ENCODE measurements at places on chromosomes 2 and 18.

- no peak for DNase-seq
Observed at GRCh38 chr2:45821558-45822271, 170.2 kb downstream of the PRKCE start.

DNA sequence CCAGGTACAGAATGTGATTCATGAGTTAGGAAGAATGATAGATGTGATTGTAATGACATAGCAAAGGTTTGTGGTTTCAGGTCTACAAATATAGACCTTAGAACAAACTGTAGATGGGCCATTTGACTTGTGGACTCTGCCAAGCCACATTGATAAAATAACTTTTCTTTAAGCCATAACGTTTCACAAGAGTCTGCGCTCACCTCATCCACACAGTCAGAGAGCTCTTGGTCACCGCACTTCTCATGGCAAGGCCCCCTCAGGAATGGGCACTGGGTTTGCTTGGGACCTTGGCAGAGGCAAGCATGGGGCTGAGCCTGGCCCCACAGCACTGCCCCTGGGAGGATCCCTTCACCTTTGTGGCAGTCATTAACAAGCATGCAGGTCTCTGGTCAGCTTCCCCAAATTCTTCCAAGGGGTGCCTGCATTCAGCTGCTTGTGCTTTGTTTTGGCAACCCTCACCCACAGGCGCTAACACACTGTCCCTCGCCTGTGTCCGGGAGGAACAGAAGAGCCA lies 14.0 kb downstream of the ARMC9 start:
- no peak for DNase-seq

DNA sequence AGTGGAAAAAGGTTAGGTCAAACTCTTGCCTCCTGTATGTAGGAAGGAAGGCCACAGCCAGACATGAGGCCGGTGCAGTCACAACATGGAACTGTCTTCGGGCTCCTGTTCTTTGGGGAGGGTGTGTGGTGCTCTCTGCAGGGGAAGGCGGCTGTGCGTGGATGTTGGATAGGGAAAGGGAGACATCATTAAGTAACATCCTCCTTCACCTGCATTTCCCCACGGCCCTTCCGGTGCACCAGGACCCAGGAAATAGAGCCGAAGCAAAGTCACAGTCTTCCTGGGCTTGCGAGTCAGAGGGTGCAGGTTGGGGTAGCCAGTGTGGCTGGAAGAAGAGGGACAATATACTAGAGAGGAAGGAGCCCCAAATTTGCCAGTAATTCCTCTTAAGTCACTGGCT lies 78.9 kb upstream of the SMAD7 start:
- no peak for DNase-seq

DNA sequence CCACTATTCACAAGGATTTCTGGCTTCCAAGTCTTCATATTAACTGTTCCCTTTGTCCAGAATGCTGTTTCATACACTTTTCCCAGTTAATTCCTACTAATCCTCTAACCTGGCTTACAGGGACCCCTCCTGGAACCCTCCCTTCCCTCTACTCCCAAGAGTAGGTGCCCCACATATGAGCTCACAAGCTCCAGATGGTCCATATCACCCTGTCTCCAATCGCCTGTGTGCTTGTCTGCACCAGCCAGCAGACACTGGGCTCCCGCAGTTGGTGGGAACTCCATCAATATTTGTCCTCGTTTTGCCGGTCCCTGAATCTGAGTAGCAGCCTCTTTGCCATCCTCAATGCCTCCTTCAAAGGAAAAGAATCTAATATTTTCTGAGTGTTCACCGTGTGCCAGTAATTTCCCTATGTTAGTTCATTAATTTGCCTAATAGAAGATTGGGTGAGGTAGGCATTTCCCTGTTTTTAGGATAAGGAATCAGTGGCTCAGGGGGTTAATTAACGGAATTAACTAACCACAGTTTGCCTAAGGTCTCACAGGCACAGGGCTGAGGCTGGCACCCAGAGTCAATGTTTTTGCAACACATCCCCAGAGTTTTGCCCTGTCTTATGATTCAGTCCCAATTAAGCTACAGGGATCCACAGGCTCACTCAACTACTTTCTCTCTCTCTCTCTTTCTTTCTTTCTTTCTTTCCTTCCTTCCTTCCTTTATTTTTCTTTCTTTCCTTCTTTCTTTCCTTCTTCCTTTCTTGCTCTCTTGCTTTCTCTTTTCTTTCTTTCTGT lies 141.6 kb upstream of the CYP1B1 start:
- no peak for DNase-seq

- no peak for DNase-seq
Observed at GRCh38 chr2:168517816-168518215, 61.7 kb downstream of the CERS6 start.

- DNase-seq, result no peak
Observed at GRCh38 chr2:16185801-16186272, 245.5 kb downstream of the MYCN start.

DNA sequence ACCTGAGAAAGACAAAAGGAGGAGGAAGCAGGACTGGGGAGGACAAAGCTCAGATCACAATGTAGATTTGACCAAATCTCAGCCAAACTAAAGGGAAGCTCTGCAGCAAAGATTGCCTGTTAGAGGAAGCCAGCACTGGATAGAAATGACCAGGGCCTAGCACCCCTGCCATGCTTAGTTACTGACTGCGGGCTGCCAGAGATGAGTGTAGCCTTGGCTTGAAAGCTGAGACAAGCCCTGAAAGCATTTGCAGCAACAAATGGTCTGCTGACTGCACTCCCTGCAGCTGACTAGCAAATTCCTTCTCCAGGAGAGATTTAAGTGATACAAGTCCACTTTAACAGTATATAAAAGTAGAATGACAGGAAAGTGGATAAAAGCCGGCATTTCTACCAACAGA lies 140.9 kb upstream of the CRIM1 start:
- no peak for DNase-seq

GRCh38 chr2:238069877-238070276 lies 9.1 kb downstream of the SCLY start:
- no peak for DNase-seq

DNA sequence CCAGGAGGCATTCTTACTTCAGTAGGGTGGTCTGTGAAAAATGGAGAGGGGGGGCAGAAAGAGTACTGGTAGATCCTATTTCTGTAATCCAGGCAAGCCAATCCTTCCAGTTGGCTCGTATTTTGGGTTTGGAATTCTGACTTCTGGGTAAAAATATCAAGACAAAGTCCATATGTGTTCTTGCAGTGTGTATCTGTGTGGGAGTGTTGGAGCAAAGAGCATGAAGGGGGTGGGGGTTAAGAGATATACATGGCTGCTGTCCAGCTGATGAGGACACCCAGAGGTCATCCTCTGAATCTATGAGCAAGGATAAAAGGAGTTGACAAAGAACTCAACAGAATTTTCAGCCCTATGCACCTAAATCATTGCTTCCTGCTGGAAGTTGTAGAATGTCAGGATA lies 375.8 kb upstream of the PIK3C3 start:
- no peak for DNase-seq

DNA sequence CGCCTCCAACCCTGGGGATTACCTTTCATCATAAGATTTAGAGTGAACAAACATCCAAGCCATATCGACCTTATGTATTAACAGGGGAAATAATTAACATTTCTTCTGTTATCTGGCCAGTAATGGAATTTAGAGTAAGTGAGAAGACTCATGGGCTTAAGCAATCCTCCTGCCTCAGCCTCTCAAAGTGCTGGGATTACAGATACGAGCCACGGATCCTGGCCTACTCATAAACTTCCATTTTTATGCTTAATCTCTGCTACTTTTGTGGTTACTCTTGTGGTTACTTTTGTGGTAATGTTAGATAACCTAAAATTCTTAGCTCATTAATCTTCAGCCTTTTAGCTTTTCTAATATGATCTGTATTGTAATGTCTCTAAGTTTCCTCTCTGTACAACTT lies 159.3 kb upstream of the SLC8A1 start:
- DNase-seq, result no peak

GRCh38 chr2:4369826-4370419 lies 666.5 kb downstream of the DCDC2C start:
- DNase-seq, result no peak
